Epithelial cell of proximal tubule (primary cell): ENCODE measurements at places on chromosomes 12 and 14.
A peak's percentile ranks its signal among the peaks of the same experiment; 100 is the strongest.

- DNase-seq = no peak
These were observed 39.4 kb downstream of the ETV6 start for GRCh38 chr12:11688831-11689230.

GRCh38 chr12:26636710-26637328, 196.2 kb downstream of the ITPR2 start:
- peak; percentile 69 for DNase-seq

DNA sequence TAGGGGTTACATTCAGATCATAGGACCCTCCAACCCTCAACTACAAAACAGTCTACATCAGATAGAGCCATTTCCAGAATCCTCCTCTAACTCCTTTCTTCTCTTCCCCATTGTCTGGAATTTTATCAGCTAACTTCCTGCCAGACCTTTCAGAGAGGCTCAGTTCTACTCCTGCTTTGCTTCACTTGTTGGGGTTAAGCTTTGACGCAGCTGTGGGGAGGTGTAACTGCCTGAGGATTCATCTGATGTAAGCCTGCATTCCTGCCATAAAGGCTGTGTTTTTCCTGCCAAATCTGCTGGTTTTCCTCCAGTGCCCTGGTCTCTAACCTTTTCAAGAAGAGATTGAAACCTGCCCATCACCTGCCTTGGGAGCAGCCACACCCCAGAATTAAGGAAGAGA, 16.9 kb downstream of the DHRS2 start:
- DNase-seq = no peak

DNA sequence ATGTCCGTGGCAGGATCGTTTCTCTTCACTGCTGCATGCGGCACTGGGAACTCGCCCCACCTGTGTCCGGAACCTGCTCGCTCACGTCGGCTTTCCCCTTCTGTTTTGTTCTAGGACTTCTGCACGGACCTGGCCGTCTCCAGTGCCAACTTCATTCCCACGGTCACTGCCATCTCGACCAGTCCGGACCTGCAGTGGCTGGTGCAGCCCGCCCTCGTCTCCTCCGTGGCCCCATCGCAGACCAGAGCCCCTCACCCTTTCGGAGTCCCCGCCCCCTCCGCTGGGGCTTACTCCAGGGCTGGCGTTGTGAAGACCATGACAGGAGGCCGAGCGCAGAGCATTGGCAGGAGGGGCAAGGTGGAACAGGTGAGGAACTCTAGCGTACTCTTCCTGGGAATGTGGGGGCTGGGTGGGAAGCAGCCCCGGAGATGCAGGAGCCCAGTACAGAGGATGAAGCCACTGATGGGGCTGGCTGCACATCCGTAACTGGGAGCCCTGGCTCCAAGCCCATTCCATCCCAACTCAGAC, 1.2 kb downstream of the FOS start:
- no peak for DNase-seq

DNA sequence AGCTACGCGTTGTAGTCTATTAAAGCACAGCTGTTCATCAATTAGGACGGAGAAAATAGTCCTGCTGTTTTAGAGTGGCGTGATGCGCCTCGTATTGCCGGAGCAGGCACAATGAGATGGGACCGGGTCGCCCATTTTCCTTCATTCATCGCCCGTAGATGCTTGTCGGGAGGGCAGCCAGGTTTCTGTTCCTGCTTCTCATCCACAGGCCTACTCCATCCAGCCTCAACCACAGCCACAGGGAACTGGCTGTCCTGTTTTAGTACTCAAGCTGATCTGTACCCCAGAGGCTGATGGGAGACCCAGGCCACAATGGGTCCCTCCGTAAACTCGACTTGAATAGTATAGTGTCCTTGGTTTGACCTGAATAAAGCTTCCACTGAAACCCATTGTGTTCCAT, 264.0 kb downstream of the VRK1 start:
- DNase-seq = no peak

DNA sequence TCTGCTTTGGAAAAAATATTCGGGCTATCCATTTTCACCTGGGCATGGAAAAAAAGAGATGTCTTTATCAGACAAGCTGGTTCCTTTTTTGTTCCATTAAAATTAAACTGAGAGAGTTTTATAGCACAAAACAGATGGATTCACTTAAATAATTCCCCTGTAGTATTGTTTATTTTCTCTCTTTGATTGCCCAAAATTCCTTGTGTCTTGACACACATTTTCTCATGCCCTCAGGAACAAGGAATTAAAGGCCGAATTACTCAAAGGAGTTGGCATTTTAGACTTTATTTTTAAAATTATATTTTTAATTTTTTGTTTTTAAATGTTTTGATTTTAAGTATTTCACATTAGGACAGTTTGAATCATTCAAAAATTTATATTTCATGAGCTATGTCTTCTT, 69.6 kb upstream of the SLCO1C1 start:
- no peak for DNase-seq

DNA sequence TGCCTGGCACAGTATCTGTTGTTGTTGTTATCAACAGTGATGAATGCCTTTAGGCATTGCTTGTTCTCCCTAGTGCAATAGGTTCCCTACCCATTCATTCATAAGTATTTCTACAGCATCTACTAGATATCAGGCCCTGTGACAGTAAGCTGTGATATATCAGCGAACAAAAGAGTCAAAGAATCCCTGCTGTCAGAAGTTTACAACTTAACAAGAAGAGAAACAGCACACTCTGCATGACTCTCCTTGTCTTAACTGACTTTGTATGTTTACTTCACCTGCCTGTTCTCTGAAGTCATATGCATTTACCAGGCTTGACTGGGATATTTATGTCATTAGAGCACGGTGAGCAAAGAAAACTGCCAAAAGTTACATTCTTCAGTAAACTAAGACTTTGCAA, 452.2 kb upstream of the RPL10L start:
- DNase-seq = no peak

GRCh38 chr12:124917841-124918621, 3.6 kb upstream of the UBC start:
- DNase-seq = no peak

GRCh38 chr14:29906256-29906870, 21.3 kb downstream of the PRKD1 start:
- DNase-seq = peak; percentile 91

GRCh38 chr14:68703093-68703492, 89.8 kb downstream of the ZFP36L1 start:
- DNase-seq = no peak

DNA sequence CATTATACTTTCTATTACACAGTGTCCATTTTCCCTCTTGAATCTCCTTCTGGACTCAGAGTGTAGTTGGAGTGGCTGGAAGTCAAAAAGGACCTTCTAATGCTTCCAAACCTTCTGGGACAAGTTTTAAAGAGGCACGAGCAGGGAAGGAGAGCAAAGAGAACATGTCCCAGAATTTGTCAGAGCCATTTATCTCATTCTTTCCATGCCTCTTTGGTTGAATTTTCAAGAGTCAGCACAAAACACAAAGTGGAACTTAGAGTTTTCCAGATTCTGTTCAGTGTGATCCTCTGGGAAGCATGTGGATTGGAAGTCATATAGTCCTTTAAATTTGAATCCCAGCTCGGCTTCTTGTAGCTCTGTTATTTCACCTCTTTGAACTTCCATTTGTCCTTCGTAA, 138.2 kb upstream of the PWP1 start:
- no peak for DNase-seq

DNA sequence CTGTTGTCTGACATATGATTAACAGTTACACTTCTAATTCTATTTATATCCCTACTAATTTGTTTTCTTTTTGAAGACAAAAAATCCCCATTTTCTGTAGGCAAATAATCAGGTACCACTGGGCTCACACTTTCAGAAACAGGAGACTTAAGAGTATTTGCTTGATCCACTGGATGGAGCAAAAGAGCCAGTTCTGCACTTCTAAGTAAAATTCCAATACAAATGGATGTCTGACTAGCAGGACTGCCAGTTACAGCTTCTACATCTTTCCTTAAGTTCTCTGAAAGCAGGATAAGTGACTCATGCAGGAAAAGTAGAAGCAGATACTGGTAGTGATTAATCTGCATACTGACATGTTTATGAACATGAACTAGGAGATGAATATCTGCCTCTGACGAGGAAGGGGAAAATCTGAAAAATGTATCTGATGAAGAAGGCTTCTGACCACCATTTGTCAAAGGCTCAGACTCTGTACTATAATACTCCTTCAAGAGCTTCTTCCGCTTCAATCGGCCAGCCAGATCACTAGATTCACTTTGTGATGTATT, 73.8 kb upstream of the ANKS1B start:
- no peak for DNase-seq

DNA sequence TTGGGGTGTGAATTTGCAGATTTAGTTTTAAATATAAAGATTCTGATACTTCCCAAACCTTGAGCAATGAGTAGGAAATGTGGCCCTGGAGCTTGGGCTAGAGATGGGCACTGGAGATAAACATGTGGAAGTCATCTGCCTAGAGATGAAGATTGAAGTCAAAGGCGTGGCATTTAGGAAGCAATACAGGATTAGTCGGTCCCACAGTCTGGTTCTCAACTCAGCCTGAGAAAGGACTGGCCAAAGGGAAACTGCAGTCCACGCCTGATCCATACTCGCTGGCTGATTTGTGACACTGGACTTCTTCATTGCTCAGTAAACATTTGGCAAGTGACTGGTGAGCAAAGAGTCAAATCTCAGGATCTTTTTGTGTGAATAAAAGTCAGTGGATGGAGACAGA, 268.2 kb upstream of the ATP2B1 start:
- DNase-seq = no peak

- DNase-seq = no peak
These were observed 79.6 kb upstream of the IFNG-AS1 start for GRCh38 chr12:67909681-67910080.

- DNase-seq = no peak
These were observed 172.7 kb upstream of the OR4E1 start for GRCh38 chr14:21846227-21846885.

- DNase-seq = no peak
These were observed 140.2 kb downstream of the STXBP6 start for GRCh38 chr14:24909523-24910302.
